ENCODE measurements at places on chromosomes 13 and 19.
A peak's percentile ranks its signal among the peaks of the same experiment; 100 is the strongest.

- no peak for DNase-seq
Measured at GRCh38 chr19:27887946-27888345, 1325.0 kb downstream of the UQCRFS1 start.

DNA sequence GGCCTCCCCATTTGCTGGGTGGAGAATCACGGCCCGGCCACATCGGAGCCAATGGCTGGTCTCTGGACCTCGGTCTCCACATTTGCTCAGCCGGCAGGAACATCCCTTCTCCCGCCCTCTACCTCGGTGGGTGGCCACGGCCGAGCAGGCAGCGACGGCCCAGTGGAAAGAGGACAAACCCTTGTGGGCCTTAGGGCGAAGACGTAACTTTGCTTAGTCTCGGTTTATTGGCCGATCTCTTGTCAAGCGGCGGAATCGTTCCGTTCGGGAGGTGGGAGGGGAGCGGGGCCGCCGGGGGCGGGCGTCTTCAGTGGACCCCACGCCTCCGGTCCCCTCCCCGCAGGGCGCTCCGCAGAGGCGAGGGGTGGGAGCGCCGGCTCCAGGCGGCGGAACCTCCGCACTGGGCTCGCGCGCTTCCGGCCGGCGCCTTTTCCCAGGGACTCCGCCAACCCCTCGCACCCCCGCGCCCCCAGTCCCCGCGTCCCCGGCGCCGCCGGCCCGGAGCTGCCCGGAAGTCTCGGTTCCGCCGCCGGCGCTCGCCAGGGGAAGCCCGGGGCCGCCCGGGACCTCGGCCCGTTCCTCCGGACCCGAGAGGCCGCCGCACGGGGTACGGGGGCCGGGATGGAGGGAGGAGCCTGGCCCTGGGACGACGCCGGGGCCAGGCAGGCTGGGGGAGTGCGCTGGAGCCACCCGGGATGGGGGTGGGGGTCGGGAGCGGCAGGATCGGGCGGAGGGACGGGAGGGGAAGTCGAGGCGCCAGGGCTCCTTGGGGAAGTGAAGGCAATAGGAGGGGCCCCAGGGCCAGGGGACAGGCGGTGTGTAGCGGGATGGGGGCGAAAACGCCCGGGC lies at the start of gene ZNF580:
TSS of gene ZNF580 (plus strand) at position 426 of the 849 bp plus-strand sequence. CDS start 1,507 bp downstream, outside the sequence.
- peak; percentile 87 for DNase-seq

DNA sequence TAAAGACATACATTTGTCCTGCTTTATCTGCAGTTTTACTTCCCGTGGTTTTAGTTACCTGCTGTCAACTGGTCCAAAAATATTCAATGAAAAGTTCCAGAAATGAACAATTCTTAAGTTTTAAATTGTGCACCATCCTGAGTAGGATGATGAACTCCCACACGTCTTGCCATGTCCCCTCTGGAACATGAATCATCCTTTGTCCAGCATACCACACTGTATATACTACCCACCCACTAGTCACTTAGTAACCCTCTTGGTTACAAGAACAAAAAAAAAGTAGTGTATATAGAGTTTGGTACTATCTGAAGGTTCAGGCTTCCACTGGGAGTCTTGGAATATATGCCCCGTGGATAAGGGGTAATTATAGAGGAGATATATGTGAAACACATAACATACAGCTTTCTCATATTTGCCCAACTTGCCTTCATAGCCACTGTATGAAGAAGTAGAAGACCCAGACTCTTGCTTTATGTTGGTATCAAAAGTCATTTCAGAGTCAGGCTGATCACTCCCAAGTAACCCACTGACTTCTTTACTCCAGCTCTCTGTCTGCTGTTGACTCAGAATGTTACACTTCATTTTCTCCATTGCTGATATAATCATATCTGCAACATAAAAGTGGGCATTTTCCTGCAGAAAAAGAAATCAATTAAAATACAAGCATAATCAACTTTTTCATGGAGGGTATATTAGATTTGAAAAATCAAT lies 19.3 kb downstream of the RUBCNL start:
- peak; percentile 61 for DNase-seq

- no peak for DNase-seq
Measured at GRCh38 chr19:42206871-42207755, 10.4 kb downstream of the DEDD2 start.

DNA sequence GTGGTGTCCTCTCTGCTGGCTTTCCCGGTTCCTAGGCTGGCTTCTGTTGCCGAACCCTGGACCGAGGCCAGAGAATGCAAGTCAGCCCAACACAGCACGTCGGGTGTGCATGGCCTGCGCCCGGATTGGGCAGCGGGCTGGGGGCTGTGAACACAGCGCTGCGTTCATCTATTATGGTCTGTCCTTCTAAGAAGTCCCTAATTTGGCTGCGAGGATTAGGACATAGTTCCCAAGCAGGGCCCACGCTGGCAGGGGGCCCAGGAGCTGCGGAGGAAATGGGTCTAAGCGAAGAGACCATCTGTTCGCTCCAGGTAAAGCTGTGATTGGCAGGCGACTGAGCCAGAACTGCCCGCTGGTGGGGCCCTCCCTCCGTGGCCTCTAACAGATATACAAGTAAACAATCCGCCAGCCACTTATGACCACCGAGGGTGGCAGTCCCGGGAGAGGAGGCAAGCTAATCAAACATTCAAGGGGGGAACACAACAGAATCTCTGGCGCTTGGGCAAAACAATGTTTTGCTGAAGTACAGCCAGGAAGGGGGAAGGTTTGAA lies 6.0 kb downstream of the SYCE2 start:
- DNase-seq, result peak; percentile 69

- no peak for DNase-seq
Measured at GRCh38 chr19:48368936-48369335, 4.8 kb downstream of the SYNGR4 start.

DNA sequence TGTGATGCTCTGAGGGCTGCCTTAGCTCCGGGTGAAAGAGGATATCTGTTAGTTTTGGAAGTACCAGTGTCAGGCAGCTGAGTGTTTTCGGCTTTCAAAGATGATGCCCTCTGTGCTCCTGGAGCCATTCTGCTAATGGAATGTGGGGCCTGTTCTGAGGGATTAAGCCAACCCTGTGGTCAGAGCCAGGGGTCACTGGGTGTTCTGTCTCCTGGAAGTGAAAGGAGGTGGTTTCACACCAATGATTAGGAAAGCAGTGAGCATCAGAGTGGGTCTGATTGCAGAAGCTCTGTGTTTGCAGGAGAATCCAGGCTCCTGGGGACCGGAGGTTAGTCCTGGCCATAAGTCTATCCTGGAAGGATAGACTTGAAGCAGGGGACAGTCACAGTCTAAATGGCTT lies 94.6 kb downstream of the UQCRFS1 start:
- no peak for DNase-seq

- peak; percentile 12 for DNase-seq
Measured at GRCh38 chr19:58356766-58357480, 3.6 kb upstream of the A1BG start.

DNA sequence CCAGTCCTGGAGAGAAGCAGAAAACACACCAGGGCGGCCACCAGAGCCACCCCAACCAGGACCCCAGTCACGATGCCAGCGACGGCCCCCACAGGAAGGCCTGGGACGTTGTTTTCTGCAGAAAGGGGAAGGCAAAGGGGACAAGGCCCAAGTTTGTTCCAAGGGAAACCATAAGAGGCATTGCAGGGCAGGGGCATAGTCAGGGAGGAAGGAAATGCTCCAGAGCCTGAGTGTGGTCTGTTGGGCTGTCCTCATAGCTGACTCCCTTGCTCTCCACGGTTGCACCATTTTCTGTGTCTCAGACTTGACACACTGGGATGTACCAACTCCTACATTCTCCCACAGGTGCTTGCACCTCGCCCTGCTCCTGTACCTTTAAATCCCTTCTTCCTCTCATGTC lies 5.2 kb downstream of the CEACAM4 start:
- no peak for DNase-seq

DNA sequence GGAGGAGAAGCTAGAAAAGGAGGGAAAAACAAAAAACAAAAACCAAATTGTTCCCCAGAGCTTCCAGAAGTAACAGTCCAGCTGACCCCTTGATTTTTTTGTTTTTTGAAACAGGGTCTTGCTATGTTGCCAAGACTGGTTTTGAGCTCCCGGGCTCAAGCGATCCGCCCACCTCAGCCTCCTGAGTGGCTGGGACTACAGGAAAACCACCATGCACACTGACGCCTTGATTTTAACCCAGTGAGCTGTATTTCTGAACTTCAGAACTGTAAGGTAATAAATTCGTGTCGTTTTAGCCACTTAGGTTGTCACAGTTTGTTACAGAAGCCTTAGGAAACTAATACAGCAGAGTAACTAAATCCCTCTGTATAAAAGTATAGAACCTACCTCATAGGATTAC lies 1.1 kb upstream of the NEK3 start:
- no peak for DNase-seq

- DNase-seq, result no peak
Measured at GRCh38 chr19:50192463-50193211, 10.8 kb upstream of the MYH14 start.

- DNase-seq, result no peak
Measured at GRCh38 chr13:82501834-82502233, 1380.4 kb downstream of the SLITRK1 start.

GRCh38 chr13:51276636-51277035 lies 54.4 kb downstream of the FAM124A start:
- DNase-seq, result no peak

Measured in fibroblast of skin of scalp (primary cell).